ENCODE measurements at places on chromosomes 2 and 18.

DNA sequence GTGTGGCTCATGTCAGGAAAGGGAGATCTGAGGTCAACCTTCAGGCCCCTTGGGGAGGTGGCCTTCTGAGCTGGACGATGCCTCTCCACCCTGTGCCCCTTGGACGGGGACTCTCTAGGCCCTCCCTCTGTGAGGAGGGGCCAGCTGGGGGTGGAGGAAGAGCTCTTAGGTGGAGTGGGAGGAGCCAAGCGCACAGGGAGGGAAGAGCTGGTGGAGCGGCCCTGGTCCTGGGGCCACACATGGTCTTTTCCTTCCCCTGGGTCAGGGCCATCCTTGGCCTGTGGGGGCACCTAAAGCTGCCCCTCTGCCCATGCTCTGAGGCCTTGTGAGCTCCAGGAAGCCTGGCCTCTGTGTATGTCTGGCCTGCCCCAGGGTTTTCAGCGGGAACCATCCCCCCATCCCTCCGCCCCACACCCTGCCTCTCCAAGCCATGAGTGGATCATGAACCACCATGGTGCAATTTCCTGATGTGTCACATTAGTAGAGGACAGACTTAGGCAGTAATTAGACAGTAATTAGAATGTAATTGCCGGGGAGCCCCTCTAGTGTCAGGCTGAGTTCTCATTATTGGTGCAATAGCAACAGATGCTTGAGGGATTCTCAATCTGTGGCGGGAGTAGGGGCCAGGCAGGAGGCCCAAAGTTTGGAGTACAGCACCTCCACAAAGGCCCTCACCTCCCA is 63.0 kb downstream of the GLI2 start:
- DNase-seq = no peak

DNA sequence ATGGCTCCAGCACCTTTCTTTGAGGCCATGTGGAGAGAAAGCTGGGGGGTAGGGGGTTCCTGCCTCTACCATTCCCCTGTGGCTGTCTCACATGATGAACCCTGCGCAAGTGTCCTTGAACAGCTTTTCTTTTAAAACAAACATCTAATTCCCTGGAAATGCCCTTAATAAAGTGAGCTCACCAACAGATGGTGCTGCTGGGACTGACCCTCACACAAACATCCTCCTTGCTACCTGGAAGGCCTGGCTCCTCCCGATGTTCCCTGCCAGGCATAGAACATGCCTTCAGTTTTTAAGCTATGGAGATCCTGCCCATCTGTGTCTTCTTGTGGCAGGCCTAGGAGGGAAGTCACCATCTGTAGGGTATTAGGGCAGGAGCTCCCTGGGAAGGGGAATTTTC is 60.7 kb upstream of the GATA6 start:
- DNase-seq = no peak

- DNase-seq = no peak
Measured at GRCh38 chr2:191916826-191917225, 69.9 kb upstream of the CAVIN2 start.

DNA sequence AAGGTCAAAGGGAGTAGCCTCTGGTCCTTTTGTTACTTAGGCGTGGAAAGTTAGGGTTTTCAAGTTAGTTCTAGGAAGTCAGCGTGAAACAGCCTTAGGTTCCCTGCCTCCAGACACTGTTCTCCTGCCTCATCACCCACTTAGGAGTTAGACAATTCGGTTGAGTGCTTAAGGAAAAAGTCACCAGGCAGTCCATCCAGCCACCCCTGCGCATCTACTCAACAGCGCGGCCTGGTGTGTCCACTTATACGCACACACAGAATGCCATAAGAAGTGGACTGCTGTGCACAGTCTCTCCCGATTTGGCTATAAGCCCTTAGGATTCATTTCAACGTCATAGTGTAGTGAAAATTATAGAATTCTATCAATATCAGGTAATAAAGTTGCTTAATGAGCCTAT is 470.8 kb upstream of the TNP1 start:
- no peak for DNase-seq

- DNase-seq = no peak
Measured at GRCh38 chr2:170840717-170841210, 24.1 kb downstream of the GAD1 start.

DNA sequence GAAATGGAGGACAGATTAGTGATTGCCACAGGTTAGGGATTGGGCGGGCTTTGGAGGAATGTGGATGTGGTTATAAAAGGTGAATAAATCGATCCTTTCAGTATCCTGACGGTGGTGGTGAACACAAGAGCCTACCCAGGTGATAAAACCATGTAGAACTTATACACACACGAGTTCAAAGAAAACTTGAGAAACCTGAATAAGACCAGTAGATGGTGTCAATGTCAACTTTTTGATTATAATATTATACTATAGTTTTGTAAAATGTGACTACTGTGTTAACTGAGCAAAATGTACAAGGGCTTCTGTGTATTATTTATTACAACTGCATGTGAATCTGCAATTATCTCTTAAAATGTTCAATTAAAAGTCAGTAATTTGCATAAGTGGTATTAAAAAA is 136.3 kb downstream of the ERBB4 start:
- DNase-seq = no peak

GRCh38 chr2:113842919-113843736 is 46.8 kb upstream of the ACTR3 start:
- no peak for DNase-seq

DNA sequence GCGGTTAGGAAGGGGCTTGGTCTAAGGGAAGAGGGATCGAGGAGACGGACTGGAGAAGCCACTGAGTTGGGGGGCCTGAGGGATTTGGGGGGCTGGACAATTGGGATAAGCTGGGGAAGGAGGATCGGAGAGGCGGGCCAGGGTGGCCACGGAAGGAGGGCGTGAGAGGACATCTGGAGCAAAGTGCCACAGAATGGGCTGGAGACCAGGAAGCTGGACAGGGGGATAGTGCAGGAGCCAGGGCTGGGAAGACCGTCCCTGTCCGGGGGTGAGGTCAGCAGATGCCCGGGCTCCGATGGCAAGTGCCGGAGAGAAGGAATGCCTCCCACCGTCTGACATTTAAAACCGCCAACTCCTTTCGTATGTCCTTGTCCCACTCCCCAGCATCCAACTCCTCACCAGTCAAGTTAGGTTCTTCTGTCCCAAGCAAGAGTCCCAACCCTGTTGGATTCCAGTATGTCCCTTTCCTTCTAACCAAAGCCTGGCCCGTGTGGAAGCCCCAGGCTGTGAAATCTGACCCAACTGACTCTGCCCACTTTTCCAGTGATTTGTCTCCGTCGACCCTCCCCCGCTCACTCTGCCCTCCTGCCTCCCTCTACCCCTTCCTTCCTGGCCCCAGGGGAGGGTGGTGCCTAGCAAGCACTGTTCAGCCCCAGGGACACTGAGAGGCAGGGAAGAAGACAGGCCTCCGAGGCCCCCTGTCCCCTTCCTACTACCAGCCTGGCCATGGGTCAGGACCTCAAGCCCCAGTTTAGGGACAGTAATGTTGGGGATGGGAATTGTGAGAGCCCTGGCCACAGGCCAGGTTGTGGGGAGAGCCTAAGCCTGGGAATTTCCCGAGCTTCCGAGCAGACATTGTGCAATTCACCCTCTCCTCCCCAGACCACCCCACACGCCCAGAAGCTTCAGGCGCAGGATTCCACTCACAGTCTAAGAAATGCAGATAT is 31.5 kb upstream of the TMBIM1 start:
- no peak for DNase-seq

DNA sequence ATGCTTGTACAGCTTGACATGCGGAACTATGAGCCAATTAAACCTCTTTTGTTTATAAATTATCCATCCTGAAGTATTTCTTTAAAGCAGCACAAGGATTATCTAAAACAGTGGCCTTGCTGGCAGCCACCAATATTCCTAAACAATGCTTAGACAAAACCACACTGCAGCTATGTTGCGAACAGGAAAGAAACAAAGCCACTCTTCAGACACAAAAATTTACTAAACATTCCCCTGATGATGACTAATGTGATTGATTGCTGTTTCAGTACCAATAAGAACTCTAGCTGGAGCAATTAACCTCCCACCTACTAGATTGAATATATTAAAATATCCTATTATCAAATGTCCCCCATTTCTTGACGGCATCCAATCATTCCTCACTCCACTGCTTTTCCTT is 325.8 kb upstream of the REG3G start:
- no peak for DNase-seq

- DNase-seq = no peak
Measured at GRCh38 chr2:212213191-212213590, 325.4 kb downstream of the ERBB4 start.

DNA sequence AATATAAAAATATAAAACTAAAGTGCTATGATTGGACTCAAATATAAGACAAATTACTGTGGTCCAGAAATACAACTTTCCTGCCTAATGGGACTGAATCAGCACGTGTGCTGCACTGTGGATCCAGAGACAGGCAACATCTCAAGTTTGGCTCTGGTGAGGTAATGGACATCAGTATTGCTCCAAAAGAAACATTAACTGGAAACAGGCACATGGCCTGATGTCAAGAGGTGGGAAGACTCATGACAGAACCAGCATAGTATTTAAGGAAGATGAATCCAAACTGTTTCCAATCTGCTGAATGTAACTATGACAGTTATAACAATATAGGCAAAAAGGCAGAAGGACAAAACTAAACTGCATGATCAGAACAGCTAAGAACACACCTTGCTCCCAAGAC is 354.6 kb downstream of the FSIP2 start:
- DNase-seq = no peak

GRCh38 chr2:119256582-119256921 is 32.9 kb downstream of the STEAP3 start:
- DNase-seq = no peak

DNA sequence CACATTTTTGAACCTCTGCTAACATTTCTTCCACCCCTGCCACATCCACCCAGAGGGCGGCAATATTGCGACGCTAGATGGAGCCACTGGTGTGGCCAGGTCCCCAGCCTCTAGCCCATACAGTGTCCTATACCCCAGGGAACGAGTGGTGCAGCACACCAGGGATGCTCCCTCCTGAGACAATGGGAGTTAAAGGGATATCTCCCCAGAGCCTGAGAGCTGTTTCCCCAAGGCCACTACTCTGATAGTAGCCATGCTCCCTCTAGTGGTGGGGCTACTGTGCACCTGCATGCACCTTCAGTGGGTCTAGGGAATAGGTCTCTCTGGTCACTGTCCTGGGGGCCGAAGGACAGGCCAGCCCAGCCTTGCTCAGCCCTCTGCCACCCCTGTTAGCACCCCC is 336.4 kb upstream of the FSHR start:
- no peak for DNase-seq

DNA sequence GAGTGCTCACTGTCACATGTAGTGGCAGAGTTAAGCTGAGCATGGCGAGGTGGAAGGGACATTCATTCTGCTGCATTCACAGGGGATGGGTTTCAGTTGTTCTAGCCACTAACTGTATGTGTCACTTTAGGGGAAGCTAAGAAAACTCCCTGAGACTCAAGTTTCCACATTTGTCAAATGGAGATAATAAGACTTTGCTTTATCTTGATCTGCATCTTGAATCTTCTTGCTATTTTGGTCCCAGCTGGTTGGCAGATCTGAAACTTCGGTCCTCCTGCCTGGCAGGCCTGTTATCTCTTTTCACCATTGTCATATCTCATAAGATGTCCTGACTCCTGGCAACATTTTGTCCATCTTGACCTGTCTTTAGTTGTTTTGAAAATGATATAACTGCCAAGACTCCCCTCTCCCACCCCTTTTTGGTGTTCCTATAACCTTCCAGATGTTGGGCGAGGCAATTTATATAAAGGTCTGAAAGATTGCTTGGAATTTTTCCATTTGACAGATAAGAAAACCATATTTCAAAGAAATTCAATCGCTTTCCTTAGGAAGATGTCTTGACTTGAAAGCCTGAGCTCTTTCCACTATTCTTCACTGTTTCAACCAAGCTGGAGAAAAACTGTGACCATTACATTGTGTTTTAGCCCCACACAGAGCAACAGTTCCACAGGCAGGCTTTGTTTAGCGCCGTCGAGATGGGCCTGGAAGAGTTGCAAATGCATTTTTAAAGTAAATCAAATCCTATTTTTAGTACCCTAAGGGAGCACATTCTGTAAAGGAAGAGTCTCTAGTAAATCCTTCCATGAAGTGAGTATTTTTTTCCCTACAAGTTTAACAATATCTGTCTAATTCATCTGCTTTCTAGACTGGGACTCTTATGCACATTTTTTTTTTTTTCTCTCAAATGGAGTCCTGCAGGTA is 33.4 kb downstream of the MYCN start:
- no peak for DNase-seq

- no peak for DNase-seq
Measured at GRCh38 chr2:234399451-234400246, 97.2 kb downstream of the ARL4C start.

- no peak for DNase-seq
Measured at GRCh38 chr18:11149441-11150270, at the start of gene PIEZO2. Gene PIEZO2, minus strand, starts transcription at chr18:11149569. Its CDS starts 981 bp downstream, at chr18:11148588.

- DNase-seq = no peak
Measured at GRCh38 chr2:126527836-126528490, 128.0 kb upstream of the GYPC start.

DNA sequence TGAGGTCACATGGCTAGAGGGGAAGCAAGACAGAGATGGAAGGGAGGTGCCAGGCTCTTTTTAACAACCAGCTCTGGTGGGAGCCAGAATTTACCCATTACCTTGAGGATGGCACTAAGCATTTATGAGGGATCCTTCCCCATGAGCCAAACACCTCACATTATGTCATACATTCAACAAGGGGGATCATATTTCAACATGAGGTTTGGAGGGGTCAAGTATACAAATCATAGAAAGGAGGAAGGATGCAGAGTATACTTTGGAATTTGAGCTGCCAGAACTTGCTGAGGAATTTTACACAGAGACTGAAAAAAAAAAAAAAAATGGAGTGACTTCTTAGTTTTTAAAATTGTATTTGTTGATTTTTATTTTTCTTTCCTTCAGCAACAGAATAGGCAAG is 891.4 kb downstream of the CCDC85A start:
- no peak for DNase-seq

- no peak for DNase-seq
Measured at GRCh38 chr2:177727577-177728398, 335.2 kb downstream of the AGPS start.

- DNase-seq = no peak
Measured at GRCh38 chr18:36179562-36180355, 7.5 kb upstream of the MOCOS start.

- DNase-seq = no peak
Measured at GRCh38 chr18:26482569-26482968, 65.8 kb downstream of the KCTD1 start.

Measured in activated naive CD4-positive, alpha-beta T cell treated with anti-CD3 and anti-CD28 coated beads, Interleukin-2, amount 50 U/mL, for 72 hours (primary cell).